ENCODE measurements at places on chromosomes 4 and X.

GRCh38 chrX:112687189-112687691, 7.5 kb upstream of the LHFPL1 start:
- no peak for DNase-seq

DNA sequence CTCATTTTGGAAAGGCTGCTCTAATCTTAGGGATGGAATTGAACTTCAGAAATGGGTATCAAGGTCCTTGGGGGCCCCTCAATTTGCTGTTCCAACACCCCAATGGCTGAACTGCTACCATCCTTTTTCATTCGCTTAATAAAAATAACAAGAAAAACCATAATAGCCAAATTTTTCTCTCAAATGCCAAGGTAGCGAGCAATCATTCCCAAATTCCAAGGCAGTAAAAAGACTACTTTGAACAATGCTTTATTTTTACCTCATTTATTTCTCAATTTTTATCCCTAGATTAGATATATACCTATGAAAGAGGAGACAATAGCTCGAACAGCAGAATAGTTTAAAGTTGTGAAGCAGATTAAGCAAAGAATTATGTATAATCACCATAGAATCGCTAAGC, 323.4 kb upstream of the SLC7A11 start:
- DNase-seq: no peak

- DNase-seq: peak; percentile 84
Observed at GRCh38 chr4:158873795-158874401, 105.1 kb downstream of the FNIP2 start.

DNA sequence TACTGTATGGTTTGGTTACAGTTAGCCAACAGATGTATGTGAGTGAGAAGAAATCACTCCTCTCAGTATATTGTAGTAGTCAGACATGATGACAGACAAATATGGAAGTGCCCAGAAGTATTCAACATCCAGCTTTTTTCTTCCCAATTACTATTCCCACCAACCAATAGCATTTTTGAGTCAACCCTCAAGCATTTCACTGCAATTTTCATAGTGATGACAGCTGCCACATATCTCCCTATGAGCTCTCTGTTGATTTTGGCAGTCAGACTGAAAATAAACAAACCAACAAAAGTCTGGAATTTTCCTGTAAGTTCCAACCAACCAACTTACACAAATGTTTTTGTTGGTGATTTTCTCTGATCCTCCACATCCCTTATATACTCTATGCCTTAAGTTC, 8.2 kb upstream of the TRAM1L1 start:
- peak; percentile 32 for DNase-seq

DNA sequence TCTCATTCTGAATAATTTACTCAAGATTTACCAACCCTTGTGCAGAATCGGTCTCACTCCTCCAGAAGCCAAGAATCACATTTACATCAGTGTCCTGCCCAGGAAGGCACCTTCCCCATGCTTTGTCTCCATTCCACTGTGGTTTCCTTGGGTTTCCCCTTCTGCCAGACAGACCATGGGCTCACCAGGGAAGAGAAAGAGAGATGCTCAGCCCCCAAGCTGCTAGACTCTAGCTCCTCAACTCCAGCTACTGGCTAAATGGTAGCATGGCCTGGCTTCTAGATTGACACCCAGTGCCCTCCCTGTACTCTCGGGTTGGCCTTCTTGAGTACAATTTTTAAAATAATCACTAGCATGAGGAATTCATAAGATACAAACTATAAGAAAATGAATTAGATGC, 12.9 kb downstream of the TLR10 start:
- no peak for DNase-seq

GRCh38 chr4:54400188-54400587, 171.1 kb downstream of the PDGFRA start:
- DNase-seq: no peak

DNA sequence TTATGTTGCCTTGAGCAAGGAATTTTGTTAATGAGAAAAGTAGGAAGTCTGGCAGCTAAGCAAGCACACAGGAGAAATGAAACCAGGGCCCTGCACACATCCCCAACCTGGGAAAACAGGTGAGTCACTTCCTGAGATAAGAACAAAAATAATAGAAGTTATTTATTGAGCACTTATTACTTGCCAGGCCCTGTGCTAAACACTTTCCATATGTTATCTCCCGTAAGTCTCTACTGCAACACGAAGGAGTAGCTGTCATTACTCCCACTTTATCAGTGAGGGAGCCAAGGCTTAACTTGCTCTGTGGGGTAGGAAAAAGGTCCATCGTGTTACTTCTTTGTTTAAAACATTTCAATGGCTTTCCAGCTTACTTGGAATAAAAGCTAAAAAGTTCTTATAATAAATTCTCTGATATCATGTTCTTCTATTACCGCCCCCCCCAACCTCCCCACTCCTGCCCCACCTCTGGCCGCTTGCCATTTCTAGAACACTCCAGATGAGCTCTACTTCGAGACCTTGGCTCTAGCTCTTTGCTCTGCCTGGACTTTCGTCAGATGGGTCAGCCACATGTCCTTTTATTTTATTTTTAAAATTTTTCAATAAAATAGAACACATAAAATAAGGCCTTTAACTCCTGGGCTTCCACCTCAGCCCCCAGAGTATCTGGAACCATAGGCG, 36.3 kb upstream of the PLAC8 start:
- peak; percentile 67 for DNase-seq

- peak; percentile 68 for DNase-seq
Observed at GRCh38 chr4:7546809-7547367, 112.2 kb upstream of the PSAPL1 start.

DNA sequence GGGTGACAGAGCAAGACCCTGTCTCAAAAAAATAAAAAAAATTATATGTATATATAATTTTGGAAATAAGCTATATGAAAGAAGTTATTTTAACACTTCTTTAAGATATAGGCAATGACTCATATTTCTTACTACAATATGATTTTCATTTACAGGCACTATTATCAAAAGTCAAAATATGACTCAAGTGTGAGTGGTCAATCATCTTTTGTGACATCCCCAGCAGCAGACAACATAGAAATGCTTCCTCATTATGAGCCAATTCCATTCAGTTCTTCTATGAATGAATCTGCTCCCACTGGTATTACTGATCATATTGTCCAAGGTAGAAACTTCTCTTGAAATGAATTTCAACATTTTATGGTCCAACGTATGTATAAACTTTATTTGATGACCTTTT, 20.8 kb downstream of the OCIAD1 start:
- no peak for DNase-seq

DNA sequence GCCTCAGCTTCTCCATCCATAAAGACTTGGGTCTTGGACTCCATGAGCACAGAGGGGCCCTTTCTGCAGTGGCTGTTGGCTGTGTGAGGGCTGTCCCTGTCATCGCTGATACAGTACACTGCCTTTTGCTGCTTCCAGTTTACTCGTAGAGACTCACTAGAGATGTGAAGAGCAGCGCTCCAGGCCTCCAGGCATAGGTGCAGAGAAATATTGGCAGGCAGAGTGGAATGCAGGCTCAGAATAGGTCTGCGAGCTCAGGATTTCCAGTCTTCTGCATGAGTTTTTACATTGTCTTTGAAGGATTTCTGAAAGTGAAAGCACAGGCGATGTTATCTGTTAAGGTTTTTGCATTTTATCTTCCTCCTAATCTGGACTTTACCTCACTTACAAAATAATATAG, 97.4 kb downstream of the AASDH start:
- no peak for DNase-seq

DNA sequence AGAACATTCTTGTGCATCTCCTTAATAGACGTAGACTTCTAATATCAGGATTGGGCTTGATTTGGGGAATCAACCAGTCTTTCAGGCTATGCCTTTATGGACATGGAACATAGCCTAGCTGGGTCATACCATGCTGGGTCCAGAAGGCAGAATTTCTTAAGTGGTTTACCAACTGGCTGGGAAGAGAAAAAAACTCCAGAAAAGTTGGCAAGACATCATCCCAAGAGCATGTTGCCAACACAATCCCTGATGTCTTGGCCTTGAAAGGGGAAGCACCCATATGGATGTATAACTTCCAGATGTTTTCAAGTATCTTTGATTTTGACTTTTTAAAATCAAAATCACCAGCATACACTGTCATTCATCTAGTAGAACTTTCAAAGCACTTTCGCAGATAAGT, 138.0 kb upstream of the FGF13 start:
- no peak for DNase-seq

DNA sequence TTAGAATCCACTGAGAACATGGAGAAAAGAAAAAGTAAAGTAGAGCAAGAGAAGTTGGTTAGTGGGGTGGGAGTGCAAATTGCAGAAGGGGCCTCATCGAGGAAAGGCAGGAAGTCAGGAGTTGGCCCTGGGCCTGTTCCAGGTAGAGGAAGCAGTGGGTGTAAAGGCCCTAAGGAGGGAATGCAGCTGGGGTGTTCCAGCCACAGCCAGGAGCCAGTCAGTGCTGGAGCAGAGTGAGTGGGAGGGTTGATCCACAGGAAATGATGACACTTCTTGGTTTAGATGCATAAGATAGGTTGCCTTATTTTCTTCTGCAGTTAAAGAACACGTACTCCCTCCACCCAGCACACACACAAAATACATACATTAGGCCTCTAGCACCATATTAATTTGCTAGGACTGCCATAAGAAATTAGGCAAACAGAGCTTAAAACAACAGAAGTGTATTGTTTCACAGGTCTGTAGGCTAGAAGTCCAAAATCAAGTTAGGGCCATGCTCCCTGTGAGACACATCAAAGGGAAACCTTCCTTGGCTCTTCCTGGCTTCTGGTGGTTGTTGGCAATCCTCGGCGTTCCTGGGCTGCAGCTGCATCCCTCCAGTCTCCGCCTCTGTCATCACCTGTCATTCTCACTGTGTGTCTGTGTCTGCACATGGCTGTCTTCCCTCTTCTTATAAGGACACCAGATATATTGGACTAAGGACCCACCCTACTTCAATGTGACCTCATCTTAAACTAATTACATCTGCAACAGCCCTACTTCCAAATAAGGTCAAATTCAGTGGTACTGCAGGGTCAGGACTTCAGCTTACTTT, 205.9 kb downstream of the AASDH start:
- peak; percentile 16 for DNase-seq

DNA sequence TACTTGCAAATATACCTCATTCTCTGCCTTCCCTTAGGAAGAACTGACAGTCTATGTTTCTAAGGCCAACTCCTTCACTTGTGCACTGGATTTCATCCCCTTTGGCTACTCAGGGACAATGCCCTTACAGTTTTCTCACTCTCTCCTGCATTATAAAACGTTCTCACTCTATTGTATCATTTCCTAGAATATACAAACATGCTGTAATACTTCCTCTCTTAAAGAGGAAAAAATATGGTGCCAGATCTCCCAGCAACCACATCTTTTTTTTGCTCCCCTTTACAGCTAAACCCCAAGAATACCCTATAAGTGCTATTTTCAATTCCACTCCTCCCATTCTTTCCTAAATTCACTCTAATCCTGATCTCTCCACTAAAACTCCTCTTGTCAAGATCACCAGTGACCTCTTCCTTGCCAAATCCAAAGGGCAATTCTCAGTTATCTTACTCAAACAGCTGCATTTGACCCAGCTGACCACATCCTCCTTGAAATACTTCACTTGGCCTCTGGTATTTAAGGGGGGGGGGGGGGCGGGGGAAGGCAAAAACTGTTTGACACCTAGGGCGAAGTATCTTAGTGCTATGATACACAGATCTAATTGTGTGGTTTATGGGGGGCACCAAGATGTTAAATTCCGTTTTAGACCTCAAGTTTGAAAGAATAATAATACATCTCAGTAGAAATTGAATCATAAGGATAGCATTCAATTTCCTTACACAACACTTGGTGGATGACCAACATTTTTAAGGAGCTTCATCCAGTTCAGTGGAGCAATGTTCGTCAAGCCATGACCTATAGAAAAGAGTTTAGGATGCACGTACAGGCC, 1.6 kb downstream of the RCHY1 start:
- DNase-seq: peak; percentile 42

DNA sequence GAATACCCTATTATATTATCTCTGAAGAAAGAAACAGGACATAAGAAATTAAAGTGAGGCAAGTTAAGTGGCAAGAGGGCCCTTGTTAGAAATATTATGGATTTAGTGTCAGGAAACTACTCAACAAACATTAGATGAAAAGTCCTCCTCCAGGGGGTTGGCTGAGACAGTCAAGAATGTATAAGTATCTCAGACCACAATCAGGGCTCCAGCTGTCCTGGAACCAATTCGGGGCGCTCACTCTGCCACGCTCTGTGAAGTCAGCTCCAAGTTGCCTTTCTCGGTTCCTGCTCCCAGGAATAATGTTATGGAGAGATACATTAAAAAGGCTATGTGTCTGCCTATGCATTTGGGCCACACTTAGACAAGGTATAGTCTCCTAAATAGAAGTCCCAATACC, 73.3 kb downstream of the RASGEF1B start:
- no peak for DNase-seq

- no peak for DNase-seq
Observed at GRCh38 chr4:825063-825970, 612 bp downstream of the CPLX1 start.

GRCh38 chr4:29861307-29861706, 858.9 kb upstream of the PCDH7 start:
- no peak for DNase-seq

DNA sequence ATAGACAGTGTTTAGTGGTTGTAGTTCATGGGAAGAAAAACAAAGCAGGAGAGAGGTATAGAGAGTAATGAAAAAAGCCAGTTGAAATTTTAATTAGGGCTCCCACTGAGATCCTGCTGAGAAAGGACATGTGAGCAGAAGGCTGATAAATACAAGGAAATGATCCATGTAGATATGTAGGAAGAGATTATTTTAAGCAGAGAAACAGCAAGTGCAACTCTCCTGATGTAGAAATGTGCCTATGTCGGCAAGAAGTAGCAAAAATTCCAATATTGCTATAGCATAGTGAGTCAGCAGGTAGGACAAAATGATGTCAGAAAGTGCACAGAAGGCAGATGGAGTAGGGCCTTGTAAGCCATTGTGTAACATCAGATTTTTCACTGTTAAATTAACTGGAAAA, 1027.3 kb downstream of the PCDH18 start:
- DNase-seq: peak; percentile 4

DNA sequence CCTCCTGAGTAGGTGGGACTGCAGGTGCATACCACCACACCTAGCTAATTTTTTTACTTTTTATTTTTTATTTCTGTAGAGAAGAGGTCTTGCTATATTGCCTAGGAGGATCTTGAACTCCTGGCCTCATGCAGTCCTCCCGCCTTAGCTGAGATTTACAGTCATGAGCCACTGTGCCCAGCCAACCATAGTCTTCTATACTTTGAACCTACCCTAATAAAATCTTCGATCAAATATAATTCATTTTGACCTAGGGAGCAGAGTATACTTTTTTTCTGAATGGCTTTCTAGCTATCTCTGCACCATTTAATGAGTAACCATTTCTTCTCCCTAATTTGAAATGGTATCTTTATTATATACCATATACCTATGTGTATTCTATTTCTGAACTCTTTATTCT, 6.7 kb downstream of the ETFDH start:
- DNase-seq: no peak

DNA sequence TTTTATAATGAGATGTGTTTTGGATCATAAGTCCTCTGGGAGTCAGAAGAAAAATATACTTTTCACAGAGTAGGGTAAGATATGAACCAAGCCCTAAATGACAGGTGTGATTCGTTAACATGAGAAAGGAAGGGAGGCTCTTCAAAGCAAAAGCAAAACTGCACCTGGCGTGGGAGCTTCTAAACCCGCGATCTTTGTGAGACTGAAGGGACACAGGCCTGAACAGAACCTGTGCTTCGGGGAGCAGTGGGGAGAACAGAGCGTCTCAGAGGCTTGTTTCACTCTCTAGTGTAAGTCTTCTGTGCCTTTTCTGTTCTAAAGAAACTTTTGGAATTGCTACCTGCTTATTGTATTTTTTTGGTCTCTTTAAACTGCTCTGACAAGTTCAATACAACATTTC, 30.2 kb upstream of the CYP4V2 start:
- DNase-seq: no peak

- DNase-seq: no peak
Observed at GRCh38 chr4:183645326-183645725, 13.7 kb downstream of the RWDD4 start.

GRCh38 chrX:30183554-30183953, 31.8 kb upstream of the MAGEB2 start:
- no peak for DNase-seq

Data from A172 (cell line).